Endodermal cell (in vitro differentiated cells): ENCODE measurements at places on chromosomes 4 and X.
A peak's percentile ranks its signal among the peaks of the same experiment; 100 is the strongest.

GRCh38 chrX:110477593-110478228 is 119.1 kb downstream of the RTL9 start:
- peak; percentile 45 for DNase-seq

DNA sequence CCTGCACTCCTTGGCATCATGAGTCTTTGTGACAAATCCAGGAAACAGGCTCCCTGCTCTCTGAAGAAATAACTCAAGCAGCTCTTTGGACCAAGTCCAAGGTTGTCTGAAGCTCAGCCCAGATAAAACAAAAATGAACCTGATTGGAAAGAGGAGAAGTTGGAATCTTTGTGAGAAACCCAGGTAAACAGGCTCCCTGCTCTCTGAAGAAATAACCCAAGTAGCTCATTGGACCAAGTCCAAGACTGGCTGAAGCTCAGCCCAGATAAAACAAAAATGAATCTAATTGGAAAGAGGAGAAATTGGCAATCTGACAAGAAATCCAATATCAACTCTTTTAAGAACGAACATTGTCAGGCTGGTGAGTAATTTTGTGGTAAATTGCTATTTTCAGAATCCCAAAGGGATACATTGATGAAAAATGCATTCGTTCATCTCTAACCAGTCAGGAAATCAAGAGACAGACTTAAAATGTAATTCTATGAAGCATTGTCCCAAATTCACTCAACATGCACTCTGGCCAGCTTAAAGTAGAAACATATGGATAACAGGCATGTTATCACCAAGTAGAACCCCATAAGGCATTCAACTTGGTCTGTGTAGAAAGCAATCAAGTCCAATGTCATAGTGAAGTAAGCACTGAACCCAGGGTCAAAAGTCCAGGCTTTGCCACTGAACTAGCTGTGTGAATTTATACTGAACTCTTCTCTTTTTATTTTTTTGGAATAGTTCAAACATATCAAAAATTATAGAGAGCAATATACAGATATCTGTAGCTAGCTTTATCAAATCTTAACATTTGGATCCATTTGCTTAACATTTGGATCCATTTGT is 16.8 kb upstream of the NFXL1 start:
- DNase-seq, result no peak

GRCh38 chrX:102341867-102342266 is 94.9 kb downstream of the NXF2 start:
- DNase-seq, result no peak

- no peak for DNase-seq
These were observed 5.1 kb upstream of the MTHFD2L start for GRCh38 chr4:74152836-74153235.

DNA sequence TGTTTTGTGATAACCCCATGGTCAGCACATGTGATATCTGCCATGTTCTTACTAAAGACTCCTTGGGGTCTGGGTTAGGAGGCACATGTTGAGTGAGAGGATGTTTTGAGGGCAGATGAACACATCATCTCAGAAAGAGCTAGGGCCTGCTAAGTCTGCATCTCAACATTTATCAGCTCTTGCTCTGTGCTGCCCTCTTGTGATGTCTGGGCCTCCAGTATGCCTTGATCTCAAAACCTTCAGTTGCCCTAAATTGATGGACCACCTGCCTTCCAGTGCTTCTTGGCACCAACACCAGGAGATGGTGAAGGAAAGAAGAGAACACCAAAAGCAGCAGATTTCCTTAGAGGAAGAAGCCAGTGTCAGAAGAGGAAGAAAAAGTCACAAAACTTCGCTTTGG is 22.5 kb downstream of the MID1 start:
- DNase-seq, result peak; percentile 71

GRCh38 chrX:68901519-68901918 is 72.7 kb downstream of the EFNB1 start:
- DNase-seq, result no peak

DNA sequence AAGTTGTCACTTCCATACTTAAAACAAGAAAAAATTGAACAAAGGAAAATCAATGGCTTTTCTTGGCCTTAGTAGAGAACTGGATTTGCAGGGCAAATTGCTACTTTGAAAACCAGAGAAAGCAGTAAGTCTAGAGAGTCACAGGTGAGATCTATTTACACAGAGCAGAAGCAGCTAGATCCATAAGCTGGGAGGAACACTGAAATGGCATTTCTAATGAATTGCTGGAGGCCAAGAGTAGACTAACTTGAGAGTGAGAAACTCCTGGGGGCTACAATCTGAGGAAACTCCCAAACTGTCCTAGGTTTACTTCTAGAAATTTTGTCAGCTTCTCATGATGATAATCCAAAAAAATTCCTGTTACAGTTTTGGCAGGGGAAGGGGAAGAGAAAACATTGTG is 133.3 kb downstream of the SPCS3 start:
- no peak for DNase-seq

DNA sequence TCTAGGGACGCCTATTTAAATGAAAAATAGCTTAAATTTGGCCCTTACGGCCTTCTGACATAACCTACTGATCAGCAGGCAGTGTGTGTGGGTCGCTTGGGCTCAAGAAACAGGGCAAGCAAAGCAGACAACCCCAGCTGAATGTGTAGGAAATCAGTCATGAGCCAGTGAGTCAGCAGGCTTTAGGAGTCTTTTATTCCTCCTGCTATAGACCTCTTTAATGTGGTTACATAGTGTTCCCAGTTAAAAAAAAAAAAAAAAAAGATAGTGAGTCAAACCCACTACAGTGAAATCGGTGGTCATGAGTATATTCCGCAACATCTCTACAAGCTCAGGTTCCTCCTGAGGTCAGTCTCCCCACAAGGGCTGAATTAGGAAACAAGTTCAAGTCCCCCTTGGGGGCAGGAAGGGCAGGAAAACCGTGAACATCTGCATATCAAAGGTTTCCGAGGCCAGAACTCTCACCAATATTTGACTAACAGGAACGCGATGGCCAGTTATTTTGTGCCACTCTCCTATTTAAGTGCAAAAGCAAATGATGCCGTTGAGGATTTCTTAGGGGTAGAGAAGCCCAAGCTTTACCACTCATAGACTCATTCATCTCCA is 32.7 kb downstream of the ACSL1 start:
- DNase-seq, result no peak

DNA sequence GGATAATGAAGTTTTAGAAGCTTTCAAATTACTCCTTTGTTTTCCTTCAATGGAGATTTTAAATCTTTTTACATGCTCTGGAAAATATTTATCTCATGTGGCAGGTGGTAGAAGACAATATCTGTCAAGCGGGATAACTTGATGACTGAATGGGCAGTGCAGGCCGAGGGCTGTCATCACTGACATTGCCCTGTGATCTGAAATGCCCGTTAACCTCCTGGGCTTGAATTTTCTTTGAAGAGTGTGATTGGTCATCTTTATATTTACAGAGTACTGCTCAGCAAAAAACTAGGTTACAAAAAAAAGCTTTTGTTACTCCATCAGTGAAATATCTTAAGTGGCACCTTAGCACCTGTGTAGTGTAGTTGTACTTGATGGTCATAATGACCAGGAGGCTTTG is 147.5 kb downstream of the GATB start:
- no peak for DNase-seq

GRCh38 chrX:150897421-150898320 is 797 bp downstream of the CD99L2 start:
- DNase-seq, result peak; percentile 74

- peak; percentile 85 for DNase-seq
These were observed at the start of gene CHM for GRCh38 chrX:86047174-86047935. Gene CHM (minus strand): TSS chrX:86047558. CDS start chrX:86047532, 26 bp downstream.

DNA sequence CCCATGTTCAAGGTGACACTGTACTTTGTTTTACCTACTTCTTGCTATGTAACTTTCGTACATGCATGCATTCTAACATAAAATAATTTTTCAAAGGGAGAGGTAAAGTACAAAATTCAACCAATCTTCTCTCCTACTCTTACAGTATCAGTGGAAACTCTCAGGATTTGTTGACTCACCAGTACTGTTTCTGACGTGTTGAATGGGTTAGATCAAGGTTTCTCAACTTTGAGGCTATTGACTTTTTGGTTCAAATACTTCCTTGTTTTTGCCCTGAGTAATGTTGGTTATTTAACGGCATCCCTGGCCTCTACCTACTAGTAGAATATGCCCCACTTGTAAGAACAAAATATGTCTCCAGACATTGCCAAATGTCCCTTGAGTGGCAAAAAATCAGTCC is 94.6 kb upstream of the SMAD1 start:
- no peak for DNase-seq

- DNase-seq, result no peak
These were observed 200.7 kb upstream of the NPY2R start for GRCh38 chr4:155007660-155008176.

DNA sequence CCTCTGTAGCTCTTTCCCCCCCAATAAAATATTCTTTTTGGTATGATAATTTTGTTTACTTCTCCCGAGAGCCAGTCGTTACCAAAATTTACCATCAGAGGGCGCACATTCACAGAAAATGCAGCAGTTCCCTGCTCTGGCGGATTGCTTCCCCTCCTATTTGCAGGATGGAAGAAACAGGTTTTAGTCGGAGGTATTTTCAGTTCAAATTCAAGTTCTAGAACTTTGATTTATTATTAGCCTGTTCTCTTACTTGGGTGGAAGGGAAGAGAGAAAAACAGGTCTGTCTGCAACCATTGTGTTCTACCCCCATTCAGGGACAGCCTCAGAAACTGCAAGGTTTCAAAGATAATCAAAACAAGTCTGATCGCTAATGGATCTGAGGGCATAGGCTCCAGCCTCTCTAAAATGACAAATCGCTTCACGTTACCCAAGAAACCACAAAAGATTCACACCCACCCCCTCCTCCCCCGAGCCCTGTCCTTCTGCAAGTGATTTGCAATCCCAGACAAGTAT is 263.8 kb upstream of the RPS6KA3 start:
- DNase-seq, result peak; percentile 83

DNA sequence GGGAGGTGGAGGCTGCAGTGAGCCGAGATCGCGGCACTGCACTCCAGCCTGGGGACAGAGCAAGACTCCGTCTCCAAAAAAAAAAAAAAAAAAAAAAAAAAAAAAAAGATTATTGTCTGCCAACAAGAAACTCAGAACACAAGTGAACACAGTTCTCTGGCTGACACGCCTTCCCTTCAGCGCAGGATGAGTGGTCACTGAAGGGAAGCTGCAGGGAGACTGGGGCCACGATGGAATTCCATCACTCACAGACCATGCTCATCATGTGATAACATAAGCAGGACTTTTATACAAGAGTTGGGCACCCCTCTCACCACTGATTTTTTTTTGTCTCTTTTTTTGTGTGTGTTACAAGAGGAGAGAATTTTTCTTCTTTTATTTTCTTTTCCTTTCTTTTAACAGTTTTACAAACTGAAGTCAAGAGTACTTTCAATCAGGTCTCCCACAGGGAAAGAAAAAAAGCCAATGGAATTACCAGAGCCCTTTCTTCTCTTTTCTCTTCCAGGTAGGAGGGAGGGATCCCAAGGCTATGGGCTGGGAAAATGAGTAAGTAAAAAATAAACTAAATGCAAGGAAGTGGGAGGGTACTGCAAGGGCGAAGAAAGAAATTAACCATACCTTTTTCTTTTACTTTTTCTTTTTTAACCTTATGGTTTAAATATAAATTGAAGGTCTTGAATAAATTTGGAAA is 435.6 kb downstream of the GPM6A start:
- DNase-seq, result no peak

GRCh38 chr4:23001478-23001877 is 308.7 kb downstream of the GBA3 start:
- no peak for DNase-seq

DNA sequence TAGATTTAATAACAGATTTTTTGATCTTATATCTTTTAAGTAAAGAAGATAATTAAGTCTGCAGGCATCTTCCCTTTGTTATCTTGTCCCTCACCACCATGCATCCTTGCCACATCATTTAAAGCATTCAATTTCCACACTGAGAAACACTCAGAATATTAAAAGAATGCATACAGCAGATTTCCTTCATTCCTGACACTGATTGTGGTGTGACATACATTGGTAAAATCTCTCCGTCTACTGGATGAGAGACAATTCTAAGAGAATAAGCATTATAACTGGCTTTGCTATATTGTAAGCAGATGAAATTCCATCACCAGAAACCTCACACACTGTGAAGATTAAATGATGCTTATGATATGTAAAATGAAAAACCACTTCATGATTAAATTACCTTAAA is 97.4 kb upstream of the TRPC5OS start:
- DNase-seq, result no peak

GRCh38 chr4:81600520-81601357 is 129.0 kb upstream of the RASGEF1B start:
- no peak for DNase-seq

DNA sequence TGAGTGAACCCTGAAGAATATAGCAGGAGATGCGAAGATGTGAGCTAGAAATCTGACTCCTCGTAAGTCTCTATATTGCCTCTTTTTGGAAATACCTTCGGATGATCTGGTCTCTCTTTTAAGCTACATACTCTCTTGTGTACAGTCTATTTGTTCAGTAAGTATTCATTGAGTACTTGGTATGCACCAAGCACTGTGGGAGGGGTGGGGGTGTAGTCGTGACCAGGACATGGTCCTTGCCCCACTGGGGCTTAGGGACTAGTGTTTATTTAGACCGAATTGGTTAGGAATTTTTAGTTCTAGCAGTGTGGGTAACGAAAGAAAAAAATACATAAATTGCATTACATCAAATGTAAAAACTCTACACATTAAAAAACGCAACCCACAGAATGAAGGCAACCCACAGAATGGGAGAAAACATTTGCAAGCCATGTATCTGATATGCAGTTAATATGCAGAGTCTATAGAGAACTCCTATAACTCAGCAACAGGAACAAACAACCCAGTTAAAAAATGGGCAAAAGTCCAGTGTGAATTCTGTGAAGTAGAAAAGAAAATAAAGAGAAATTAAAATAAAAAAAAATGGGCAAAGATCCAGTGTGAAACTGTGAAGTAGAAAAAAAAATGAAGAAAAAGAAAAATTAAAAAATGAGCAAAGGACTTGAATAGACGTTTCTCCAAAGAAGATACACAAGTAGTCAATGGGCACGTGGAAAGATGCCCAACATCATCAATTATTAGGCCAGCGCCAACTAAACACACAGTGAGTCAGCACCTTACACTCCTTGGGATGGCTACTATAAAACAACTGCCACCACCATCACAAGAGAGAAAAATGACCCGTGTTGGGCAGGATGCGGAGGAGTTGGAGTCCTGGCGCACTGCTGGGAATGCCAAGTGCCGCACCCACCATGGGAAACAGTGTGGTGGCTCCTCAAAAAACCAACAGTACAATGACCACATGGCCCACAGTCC is 43.8 kb downstream of the RGS12 start:
- no peak for DNase-seq

DNA sequence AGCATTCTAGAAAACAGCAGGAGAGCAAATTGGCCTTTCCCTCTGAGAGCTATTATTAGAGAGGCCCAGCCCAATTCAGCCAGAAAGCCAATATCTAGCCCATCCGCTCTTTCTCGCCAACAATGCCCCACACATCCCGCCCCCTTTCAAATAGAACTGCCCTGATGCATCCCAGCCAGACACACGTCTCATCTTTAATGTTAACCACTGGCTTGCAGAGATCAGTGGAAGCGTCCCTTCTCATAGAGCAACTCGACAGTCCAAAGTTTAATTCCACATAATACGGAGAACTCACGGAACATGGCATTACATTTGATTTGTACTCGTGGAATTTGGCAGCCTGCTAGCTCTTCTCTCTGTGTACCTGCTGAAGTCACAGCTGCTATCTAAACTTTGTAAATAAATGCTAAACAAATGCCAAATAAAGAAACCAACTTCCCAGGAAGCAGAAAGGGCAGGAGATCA is 304.4 kb downstream of the DHX15 start:
- no peak for DNase-seq
